ENCODE measurements at places on chromosomes 11 and 22. TPM values are rescaled to one million over a fixed set of nuclear protein-coding genes. Genes with fewer than 3 reads are reported as not detected.

Gene VPREB3
- total RNA-seq, result 2.4 TPM

Gene SYT13
- 1.4 TPM for total RNA-seq

Gene GRM5
- not detected for total RNA-seq

GRCh38 chr11:130609121-130610035 lies 160.9 kb downstream of the ADAMTS15 start:
- no peaks in the 10 kb centered on the region for H3K4me1 ChIP-seq
- no peak for DNase-seq
- no peak overlapping the region for H3K4me3 ChIP-seq
- peaks cover 14% of the 10 kb centered on the region for H3K27me3 ChIP-seq

- H3K4me3 ChIP-seq, result 0 out of 2 replicates have a peak overlapping the region, but pooled peaks have one; percentile 0
- peak overlapping the region; percentile 23 for H3K27ac ChIP-seq
- H3K4me1 ChIP-seq, result peaks cover 34% of the 10 kb centered on the region
- peak; percentile 95 for DNase-seq
- no peaks in the 10 kb centered on the region for H3K36me3 ChIP-seq
Observed at GRCh38 chr11:128448200-128448886, 139.0 kb downstream of the ETS1 start.

GRCh38 chr11:57432714-57433163 lies 5.8 kb upstream of the SLC43A3 start:
- peaks cover 22% of the 10 kb centered on the region for H3K27me3 ChIP-seq
- no peak overlapping the region for H3K4me3 ChIP-seq
- H3K36me3 ChIP-seq, result no peaks in the 10 kb centered on the region
- H3K4me1 ChIP-seq, result no peaks in the 10 kb centered on the region

DNA sequence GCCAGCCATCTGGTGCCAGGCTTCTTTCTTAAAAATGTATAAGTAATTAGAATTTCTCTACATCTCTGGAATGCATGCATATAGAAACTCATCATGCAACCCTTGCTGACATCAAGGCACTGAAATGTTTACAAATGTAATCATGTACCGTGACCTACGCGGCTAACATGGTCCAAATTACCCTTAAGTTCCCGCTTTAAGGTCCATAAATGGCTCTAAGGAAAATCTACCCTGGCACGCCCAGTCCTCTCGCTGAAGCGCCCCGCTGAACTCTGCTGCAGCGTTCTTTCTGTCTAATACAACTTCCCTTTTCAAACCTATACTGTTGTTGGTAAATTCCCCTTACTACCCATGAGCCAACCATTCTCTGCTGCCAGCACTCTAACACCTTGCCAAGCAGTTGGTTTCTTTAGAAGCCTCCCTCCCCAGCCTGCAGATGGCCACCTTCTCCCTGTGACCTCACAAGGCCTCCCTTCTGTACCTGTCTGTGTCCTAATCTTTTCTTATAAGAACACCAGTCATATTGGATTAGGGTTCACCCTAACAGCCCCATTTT lies 13.5 kb upstream of the HMOX1 start:
- DNase-seq, result no peak
- H3K36me3 ChIP-seq, result no peaks in the 10 kb centered on the region
- H3K27me3 ChIP-seq, result no peaks in the 10 kb centered on the region
- no peak overlapping the region for H3K4me3 ChIP-seq

- DNase-seq, result no peak
- H3K27me3 ChIP-seq, result no peaks in the 10 kb centered on the region
- no peak overlapping the region for H3K4me3 ChIP-seq
Observed at GRCh38 chr11:8723711-8724110, 41.1 kb downstream of the RPL27A start.

DNA sequence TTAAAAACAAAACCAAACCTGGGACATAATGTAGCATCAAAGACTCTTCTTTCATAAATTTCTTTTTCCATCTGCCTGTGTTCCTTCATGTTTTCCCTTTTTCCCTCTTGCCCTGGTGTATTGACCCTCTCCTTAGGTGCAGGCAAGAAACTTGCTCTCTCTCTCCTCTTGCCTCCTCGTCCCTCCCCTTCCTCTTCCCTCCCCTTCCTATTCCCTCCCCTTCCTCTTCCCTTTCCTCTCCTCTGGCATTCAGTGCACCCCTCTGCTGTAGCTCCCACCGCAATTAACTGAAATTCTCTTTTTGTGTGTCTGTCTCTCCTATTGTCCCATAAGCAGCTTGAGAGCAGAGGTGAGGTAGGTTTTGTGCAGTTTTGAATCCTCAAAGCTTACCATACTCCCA lies 49.9 kb downstream of the CSF2RB start:
- peak overlapping the region; percentile 41 for H3K27ac ChIP-seq
- peak; percentile 43 for DNase-seq
- peaks cover 5% of the 10 kb centered on the region for H3K4me1 ChIP-seq
- peak overlapping the region; percentile 67 for H3K4me3 ChIP-seq

GRCh38 chr11:86753459-86753858 lies 46.9 kb upstream of the PRSS23 start:
- H3K4me1 ChIP-seq, result no peaks in the 10 kb centered on the region
- no peak for DNase-seq
- H3K4me3 ChIP-seq, result no peak overlapping the region
- no peaks in the 10 kb centered on the region for H3K36me3 ChIP-seq
- no peaks in the 10 kb centered on the region for H3K27me3 ChIP-seq
- no peak overlapping the region for H3K27ac ChIP-seq

GRCh38 chr22:42688241-42689211 lies 32.1 kb downstream of the A4GALT start:
- no peak overlapping the region for H3K4me3 ChIP-seq
- peaks cover 33% of the 10 kb centered on the region for H3K4me1 ChIP-seq
- DNase-seq, result no peak
- no peaks in the 10 kb centered on the region for H3K36me3 ChIP-seq

GRCh38 chr11:134120921-134121526 lies 52.2 kb downstream of the JAM3 start:
- H3K4me1 ChIP-seq, result no peaks in the 10 kb centered on the region
- H3K4me3 ChIP-seq, result no peak overlapping the region
- H3K27ac ChIP-seq, result no peak overlapping the region
- H3K36me3 ChIP-seq, result no peaks in the 10 kb centered on the region
- DNase-seq, result no peak
- peaks cover 55% of the 10 kb centered on the region for H3K27me3 ChIP-seq

DNA sequence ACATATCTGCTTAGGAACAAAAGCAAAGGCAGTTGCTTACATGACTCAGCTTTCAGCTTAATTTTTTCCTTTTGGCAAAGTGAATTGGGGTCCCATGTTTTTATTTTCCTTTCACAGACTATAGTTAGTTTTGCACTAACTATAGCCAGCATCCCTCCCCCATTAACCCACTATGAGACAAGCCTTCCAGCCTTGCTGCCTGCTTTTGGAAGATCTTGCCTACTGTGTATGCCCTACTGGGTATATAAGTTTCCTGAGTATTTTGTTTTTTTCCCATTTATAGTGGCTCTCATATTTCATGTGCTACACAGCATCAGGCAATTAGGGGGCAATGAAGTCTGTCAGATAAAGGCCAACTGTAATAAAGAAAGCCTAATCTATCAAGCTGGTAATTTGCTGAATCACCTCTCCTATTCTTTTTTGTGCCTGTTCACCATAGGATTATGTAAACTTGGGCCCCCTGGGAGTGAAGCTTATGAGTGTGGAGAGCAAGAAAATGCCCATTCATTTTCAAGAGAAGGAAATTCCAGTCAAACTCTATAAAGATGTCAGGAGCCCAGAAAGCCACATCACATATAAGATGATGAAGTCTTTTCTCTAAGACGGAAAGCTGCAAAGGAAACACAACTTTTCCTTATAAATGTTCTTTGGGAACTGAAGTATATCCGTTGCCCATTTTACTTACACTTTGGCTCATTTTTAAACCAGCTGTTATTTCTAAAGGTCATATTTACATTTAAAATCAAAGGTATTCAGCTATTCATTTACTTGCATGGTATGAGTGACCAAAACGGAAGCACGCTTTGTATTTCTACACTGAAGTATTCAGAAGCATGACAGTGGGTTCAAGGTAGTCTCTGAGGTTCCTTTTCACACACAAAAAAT lies 64.0 kb downstream of the CCDC83 start:
- no peaks in the 10 kb centered on the region for H3K36me3 ChIP-seq
- DNase-seq, result no peak
- no peaks in the 10 kb centered on the region for H3K27me3 ChIP-seq
- no peaks in the 10 kb centered on the region for H3K4me1 ChIP-seq

- H3K4me1 ChIP-seq, result no peaks in the 10 kb centered on the region
- H3K36me3 ChIP-seq, result no peaks in the 10 kb centered on the region
Observed at GRCh38 chr11:59767225-59767611, 12.0 kb downstream of the STX3 start.

- H3K4me1 ChIP-seq, result peaks cover 19% of the 10 kb centered on the region
- H3K27me3 ChIP-seq, result no peaks in the 10 kb centered on the region
- no peaks in the 10 kb centered on the region for H3K36me3 ChIP-seq
- peak; percentile 8 for DNase-seq
- peak overlapping the region; percentile 71 for H3K27ac ChIP-seq
Observed at GRCh38 chr22:28882545-28882877, 861 bp upstream of the ZNRF3 start.
